ENCODE measurements at places on chromosomes 4 and X. TPM values are rescaled to one million over a fixed set of nuclear protein-coding genes. Genes with fewer than 3 reads are reported as not detected.

TCP11X2 gene
- total RNA-seq = not detected

AKAP4 gene
- not detected for total RNA-seq

GRIA2 gene
- 0.59 TPM for total RNA-seq

S100G gene
- total RNA-seq = not detected

TREX2 gene
- total RNA-seq = 2.9 TPM

AADAT gene
- 2.3 TPM for total RNA-seq

SLC9B1 gene
- 2.2 TPM for total RNA-seq

MSANTD1 gene
- total RNA-seq = 0.35 TPM

GC gene
- not detected for total RNA-seq

PDGFRA gene
- total RNA-seq = 451 TPM

POU4F2 gene
- not detected for total RNA-seq

ARR3 gene
- not detected for total RNA-seq

FAM9B gene
- not detected for total RNA-seq

CTAG2 gene
- not detected for total RNA-seq

GABRG1 gene
- not detected for total RNA-seq

DCUN1D4 gene
- total RNA-seq = 67.3 TPM

NUDT11 gene
- total RNA-seq = 6.3 TPM

MAGEA3 gene
- 0.15 TPM for total RNA-seq

LIMCH1 gene
- total RNA-seq = 77.9 TPM

DIPK2B gene
- total RNA-seq = not detected

UGT2B15 gene
- total RNA-seq = not detected

SPANXC gene
- total RNA-seq = not detected

SLC7A11 gene
- 4.4 TPM for total RNA-seq

PPP4R3C gene
- not detected for total RNA-seq

CFI gene
- 5.4 TPM for total RNA-seq

MTNR1A gene
- not detected for total RNA-seq

MAGEB2 gene
- not detected for total RNA-seq

ADH1A gene
- total RNA-seq = not detected

F9 gene
- total RNA-seq = not detected

ADAMTS3 gene
- 1.6 TPM for total RNA-seq

PNMA6A gene
- total RNA-seq = 0.68 TPM

FMR1NB gene
- total RNA-seq = not detected

SMIM43 gene
- total RNA-seq = 0.23 TPM

ITM2A gene
- total RNA-seq = not detected

TMSB15B gene
- total RNA-seq = 5.7 TPM

TBC1D25 gene
- 6.2 TPM for total RNA-seq

GPR143 gene
- total RNA-seq = not detected

NPFFR2 gene
- total RNA-seq = not detected

PDLIM3 gene
- 307 TPM for total RNA-seq

KLHL15 gene
- 4.8 TPM for total RNA-seq

PCDH11X gene
- not detected for total RNA-seq

PAGE5 gene
- total RNA-seq = not detected

Data from smooth muscle cell of the coronary artery (primary cell).